ENCODE measurements at places on chromosomes 11 and 22.

GRCh38 chr11:113577356-113578032 lies 102.3 kb upstream of the DRD2 start:
- no peak for DNase-seq

GRCh38 chr22:50190941-50191741 lies 5.4 kb downstream of the TRABD start:
- DNase-seq, result no peak

- DNase-seq, result no peak
These were observed 28.8 kb downstream of the TOB2 start for GRCh38 chr22:41417622-41418390.

DNA sequence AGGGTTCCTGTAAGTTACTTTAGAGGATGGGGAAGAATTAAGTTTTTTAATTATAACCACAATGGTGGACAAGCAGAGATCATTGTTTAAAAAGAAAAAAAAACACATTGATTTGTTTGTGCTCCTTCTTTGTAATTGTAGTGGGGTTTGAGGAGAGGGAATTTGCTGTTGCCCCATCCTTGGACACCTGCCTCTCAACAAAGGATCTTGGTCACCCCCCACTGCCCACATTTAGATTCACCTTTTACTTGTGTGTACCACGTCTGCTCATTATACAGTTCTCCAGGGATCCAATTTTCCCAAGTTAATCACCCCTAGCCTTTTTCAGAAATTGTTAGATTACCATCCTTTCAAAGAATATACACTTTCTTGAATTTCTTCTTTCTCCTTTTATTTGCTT lies 53.0 kb downstream of the DNAJC24 start:
- no peak for DNase-seq

- DNase-seq, result no peak
These were observed 12.7 kb upstream of the KAT5 start for GRCh38 chr11:65699306-65699705.

DNA sequence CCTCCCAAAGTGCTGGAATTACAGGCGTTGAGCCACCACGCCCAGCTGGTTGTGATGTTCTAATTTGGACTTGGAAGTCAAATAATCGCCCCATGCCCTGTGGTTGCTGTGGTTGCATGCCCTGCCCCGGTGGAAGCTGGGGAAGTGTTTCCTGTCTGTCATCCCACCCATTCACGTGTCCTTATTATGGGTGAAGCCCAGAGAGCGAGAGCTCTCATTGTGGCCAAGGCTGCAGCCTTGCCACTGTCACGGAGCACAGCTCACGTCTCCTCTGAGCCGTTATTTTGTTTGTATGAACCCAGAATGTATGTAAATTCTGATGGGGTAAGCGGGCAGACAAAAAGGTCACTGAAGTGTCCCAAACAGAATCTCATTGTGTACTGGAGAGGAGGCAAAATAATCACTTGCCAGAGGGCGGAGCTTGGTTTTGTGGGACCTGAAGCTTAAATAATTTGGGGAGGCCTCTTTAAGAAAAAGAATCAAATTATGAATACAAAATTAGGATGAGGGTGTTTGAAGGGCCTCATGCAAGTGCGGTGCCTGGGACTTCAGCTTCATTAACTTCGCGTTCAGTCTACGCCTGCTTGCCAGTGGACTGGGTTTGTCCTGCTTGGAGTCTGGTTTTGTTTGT lies 25.8 kb upstream of the TREH start:
- no peak for DNase-seq

DNA sequence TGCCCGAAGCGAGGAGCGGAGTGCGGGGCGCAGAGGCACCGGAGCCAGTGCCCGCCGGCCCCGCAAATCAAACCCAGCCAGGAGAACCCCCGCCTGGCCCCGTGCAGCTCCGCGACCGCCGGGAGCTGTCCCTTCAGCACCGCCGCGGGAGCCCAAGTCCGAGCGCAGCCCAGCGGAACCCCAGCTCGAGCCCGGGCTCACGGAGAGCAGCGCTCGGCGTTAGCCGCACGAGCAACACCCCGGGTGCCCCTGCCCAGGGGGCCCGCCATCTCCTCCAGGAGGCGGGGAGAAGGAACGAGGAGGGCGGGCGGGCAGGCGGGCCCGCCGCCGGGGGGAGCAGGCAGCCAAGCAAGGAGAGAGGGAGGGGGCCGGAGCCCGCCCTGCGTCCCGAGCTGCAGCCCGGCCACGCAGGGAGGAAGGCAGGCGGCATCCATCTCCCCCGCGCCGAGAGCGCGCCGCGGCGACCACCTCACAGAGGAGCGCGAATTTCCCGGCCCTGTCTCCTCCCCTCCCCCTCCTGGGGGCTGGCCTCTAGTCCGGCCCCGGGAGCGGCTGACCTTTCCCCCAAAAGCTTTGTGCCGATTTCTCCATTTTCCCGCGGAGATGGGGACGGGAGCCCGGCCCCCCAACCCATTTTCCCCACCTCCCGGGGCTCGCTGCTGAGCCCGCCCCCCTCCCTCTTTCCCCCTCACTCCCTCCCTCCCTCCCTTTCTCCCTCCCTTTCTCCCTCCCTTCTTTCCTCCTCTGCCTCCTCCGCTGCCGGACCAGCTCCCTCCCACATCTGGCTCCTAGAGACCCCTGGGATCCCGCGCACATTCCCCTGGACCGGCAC lies 621 bp downstream of the KCNC1 start:
- DNase-seq, result no peak

DNA sequence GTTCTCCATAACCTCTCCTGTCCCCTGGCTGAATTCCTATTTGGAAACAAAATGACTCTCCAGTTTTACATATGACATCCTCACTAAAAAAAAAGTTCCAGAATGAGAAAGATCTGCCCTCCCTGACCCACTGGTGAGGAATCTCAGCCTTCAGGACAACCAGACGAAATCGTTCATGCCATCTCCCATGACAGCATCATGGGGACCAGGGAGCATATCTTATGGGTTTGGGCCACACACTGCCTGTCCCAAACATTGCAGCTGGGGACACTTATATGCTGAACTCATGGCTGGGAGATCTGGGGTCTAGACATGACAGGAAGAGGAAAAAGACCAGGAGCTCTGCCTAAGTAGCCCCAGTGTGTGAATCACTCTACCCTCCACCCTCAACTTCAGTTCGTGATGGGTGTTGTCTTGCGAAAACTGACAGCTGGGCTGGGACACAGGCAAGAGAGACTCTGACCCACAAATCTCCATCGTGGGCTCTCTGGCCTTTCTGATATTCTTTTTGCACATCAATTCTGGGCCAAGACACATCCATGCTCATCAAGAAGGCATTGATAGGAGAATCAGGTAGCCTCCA lies 102.0 kb downstream of the ZNF280B start:
- DNase-seq, result no peak

GRCh38 chr22:39985383-39986035 lies 9.2 kb upstream of the FAM83F start:
- no peak for DNase-seq

DNA sequence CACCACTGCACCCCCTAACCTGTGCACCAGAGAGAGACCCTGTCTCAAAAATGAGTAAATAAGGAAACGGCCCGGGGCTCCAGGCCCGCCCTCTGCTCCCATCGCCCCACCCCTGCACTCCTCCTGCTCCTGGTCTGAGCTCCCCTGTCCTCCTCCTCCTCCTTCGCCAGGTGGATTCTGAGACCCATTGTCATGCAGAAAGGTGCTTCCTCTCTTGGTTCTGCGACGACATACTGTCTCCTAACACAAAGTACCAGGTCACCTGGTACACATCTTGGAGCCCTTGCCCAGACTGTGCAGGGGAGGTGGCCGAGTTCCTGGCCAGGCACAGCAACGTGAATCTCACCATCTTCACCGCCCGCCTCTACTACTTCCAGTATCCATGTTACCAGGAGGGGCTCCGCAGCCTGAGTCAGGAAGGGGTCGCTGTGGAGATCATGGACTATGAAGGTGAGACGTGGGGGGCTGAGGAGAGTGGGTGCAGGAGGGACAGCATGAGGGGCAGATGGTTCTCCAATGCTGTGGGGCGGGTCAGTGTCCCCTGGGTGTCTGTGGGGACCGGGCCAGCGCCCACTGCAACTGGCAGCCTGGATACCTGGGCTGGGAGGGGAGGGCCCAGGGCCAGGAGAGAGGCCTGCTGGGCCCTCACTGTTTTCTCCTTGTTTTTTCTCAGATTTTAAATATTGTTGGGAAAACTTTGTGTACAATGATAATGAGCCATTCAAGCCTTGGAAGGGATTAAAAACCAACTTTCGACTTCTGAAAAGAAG lies 3.1 kb upstream of the APOBEC3D start:
- no peak for DNase-seq

GRCh38 chr11:11581481-11581880 lies 40.3 kb downstream of the GALNT18 start:
- DNase-seq, result no peak

DNA sequence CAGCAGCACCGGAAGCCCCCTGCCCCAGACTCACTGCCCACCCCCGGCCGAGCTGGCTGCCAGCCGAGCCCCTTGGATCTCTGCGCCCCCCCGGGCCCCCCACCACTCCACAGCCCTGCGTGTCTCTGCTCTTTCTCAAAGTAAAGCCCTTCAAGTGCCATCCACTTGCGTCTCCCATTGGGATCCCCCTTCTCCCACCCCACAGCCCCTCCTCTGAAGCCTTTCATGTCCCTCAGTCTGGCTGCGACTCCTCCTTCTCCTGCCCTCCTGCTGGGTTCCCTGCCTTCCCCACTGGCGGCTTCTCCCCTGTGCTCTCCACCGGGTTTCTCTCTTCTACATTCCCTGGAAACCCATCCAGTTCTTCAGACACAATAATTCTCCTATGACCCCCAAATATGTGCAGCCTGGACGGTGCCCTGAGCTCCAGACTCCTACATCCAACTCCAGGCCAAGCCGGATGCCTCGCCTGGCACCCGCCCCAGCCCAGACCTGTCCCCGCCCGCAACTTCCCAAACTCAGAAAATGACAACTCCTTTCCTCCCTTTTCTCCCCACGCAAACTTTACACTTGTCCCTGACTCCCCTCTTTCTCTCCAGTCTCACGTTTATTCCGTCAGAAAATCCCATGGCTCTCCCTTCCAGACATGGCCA lies 108.9 kb downstream of the WNT7B start:
- no peak for DNase-seq

GRCh38 chr11:113237261-113237660 lies 77.1 kb upstream of the TTC12 start:
- DNase-seq, result no peak

DNA sequence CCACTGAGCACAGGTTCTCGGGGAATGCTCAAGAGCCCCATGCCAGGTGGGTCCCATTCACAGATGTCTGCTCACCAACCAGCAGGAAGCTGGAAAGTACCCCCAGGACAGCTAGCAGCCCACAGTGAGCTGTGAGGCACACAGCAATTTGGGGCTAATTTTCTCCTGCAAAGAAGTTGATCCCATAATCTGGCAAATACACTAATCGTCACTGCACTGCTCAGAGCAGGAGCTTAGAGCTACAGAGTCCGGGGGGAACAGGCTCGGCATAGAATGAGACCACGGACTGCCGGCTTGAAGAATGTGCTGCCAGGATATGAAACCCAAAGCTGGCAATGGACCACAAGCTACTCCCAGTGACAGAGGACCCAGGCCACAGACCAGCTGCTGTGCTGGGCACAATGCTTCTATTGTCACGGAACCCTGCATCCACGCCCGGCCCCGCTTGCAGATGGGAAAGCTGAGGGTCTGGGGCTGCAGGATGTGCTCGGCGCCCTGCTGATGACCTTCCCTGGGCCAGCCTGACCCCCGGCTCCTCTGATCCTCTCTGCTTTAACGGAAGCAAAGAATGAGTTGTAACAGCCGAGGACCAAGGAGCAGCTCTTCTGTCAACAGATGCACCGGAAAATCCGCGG lies 239.7 kb downstream of the CTTN start:
- no peak for DNase-seq

Measured in D721Med (cell line).